ENCODE measurements at places on chromosomes 11 and 22. TPM values are rescaled to one million over a fixed set of nuclear protein-coding genes. Genes with fewer than 3 reads are reported as not detected.

PIWIL4 gene
- 16.0 TPM for polyA plus RNA-seq

- DNase-seq, result no peak
These were observed 78.9 kb downstream of the GRIK4 start for GRCh38 chr11:120590472-120590871.

DNA sequence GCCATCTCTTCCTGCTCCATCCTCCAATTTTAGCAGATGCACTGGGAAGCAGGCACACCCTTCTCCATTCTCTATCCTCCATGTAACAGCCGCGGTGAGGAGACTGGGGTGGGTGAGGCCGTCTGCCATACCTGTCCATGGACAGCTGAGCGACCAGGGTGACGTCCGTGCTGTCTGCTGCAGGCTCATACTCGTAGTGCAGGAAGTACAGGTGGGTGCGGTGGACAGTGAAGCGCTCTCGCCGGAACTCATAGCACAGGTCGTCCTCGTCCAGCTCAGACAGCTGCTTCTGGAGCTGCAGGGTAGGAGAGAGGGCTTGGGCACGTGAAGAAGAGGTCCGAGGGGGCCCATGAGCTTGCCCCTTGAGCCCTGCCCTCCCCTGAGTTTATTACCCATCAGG, 257.8 kb upstream of the SYN3 start:
- no peak for DNase-seq

GRCh38 chr11:74138021-74138420, 32.8 kb downstream of the C2CD3 start:
- no peak for DNase-seq
